ENCODE measurements at places on chromosomes 11 and 22. TPM values are rescaled to one million over a fixed set of nuclear protein-coding genes. Genes with fewer than 3 reads are reported as not detected.
A peak's percentile ranks its signal among the peaks of the same experiment; 100 is the strongest.

DNA sequence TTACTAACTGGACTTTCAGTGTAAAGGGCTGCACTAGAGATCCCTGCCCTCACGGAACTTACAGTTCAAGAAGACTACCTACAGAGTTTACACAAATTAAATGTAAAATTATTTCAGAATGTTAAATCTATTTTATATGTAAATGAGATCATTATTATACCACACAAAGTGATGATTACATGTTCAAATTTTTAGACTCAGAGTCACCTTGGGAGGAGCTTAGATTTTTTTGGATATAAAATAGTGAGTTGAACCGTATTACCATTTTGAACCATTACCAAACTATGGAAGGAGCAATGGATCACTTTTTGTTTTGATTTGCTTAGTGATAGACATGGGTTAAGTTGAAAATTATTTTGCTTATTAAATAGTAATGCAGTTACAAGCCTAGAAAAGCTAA, 1.6 kb downstream of the IPO7 start:
- no peak for DNase-seq

DNA sequence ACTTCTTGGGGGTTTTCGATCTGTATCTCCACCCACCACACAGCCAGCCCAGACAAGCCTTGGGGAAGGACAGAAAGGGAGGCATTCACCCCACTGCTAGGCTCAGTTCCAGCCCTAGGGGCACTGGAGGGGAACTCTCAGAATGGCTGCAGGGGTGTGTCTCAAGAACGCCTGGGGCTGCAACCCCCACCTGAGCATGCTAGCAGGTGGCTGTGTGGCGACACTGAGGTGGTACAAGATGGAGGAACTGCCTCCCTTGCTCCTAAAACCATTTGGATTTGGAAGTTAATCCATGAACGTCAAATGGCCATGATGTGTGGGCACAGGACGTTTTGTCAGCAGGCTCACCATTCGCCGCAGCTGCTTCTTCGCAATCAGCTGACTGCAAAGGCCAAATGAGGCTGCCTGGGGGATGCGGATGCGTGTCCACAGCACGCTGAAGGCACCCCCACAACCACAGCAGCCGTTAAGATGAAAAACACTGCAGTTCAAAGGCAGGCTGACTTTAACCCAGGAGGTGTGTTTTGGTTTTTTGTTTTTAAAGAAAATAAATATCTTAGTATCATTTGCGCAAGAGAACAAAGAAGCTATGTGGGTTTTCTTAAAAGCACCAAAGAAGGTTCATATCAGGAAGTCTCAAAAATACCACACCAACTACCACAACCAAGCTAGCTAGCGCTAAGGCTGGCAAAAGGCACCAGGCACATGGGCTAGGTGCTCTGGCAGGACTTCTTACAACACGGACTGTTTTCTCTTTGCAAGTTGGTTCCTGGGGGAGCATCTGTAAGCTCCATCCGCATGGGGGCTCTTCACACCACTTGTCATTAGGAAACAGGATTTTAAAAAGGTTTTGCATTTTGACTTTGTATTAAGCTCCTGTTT, 22.2 kb upstream of the NAP1L4 start:
- no peak for DNase-seq

DNA sequence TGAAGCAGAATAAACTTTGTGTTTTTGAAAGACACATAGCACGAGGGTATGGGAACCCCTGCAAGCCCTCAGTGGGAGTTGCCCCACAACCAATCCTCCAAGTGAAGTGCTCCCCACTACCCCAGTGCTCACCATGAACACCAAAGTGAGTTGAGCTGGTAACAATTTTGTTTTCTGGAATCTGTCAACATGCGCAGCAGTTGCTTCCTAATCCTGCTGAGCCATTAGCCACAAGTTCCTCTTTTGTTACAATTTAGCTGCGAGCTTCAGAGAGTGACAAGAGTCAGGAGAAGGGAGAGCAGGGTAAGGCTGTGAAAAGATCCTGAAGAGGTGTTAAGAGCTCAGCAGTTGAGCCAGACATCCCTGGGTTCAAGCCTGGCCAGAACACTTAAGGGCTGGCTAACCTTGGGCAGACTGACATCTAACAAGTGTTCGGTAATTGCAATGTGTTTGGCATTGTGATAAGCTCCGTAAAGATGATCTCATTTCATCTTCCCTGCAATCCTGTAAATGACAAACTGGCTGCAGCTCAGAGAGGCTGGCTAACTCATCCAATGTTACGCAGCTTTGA, 24.1 kb upstream of the ASPHD2 start:
- DNase-seq: peak; percentile 33

The GRK2 gene
- 30.0 TPM for total RNA-seq

- peak; percentile 65 for DNase-seq
These were observed 3.4 kb downstream of the PLAAT3 start for GRCh38 chr11:63610604-63611394.

GRCh38 chr11:196786-197731, 4.2 kb downstream of the SCGB1C1 start:
- no peak for DNase-seq

- DNase-seq: no peak
These were observed 471.5 kb upstream of the API5 start for GRCh38 chr11:42840176-42840829.

GRCh38 chr11:129703846-129704245, 111.8 kb upstream of the TMEM45B start:
- DNase-seq: no peak
